ENCODE measurements at places on chromosomes 2 and 18.

DNA sequence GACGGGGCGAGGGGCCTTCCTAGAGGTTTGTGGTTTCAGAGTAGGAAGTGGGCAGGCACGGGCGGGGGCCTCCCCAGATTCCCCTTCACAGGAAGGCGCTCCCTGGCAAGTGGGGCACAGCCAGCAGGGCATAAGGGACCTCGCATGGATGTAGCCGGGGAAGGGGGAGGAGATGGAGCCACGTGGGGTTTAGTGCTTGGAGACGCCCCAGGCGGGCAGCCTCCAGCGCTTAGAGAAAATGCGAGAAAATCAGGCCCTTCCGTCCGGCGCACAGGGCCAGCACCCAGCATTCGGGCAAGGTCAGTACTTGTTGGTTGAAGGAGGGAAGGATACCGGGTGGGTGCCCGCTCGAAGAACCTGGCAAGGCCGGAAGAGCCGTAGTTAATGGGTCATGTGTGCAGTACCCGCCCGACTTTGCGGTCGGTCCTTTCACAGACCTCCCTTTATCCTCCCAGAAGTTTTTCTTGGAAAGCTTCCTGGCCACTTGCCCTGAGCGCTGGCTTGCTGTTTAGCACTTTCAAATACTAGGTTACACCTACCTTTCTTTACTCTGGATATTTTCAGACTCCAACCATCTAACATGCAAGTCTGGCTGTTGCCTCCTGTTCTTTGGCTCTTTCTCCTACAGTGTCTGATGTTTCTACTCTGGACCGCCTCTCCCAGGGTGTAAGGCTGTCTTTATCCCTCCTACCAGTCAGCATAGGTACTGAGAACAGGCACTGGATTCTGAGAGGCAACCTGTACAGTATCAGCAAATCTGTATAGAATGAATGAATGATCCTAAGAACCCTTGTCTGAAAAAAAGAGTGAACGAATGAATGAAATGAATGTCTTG is 78.1 kb downstream of the CIB4 start:
- no peak for DNase-seq

- DNase-seq = no peak
Observed at GRCh38 chr2:175372704-175373701, 191.5 kb upstream of the ATP5MC3 start.

GRCh38 chr18:45856531-45856930 is 31.1 kb downstream of the SIGLEC15 start:
- DNase-seq = no peak

- DNase-seq = no peak
Observed at GRCh38 chr2:236949089-236949905, 136.4 kb upstream of the COPS8 start.

DNA sequence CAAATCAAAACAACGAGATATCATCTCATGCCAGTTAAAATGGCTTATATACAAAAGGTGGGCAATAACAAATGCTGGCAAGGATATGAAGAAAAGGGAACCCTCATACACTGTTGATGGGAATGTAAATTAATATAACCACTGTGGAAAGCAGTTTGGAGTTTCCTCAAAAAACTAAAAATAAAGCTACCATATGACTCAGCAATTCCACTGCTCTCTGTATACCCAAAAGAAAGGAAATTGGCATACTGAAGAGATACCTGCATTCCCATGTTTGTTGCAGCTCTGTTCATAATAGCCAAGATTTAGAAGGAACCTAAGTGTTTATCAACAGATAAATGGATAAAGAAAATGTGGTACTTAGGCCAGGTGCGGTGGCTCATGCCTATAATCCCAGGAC is 124.8 kb downstream of the MSTN start:
- DNase-seq = no peak

- no peak for DNase-seq
Observed at GRCh38 chr18:3328532-3328931, 66.6 kb downstream of the MYL12B start.

GRCh38 chr2:61770746-61771145 is 83.1 kb downstream of the FAM161A start:
- no peak for DNase-seq

DNA sequence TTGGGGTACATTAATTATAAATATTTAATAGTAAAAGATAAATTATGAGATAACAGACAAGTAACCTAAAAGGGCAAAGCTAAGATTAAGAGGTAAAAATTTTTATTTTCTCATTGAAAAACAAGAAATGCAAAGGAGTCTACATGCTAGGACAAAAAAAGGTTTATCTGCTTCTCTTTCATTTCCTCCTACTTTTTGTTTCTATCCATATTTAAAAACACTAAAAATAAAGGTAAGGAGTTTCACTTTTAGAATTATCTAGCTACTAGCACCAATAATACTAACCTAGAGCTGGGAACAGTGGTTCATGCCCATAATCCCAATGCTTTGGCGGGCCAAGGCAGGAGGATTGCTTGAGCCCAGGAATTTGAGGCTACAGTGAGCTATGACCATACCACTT is 1551.7 kb upstream of the SLC39A10 start:
- DNase-seq = no peak

- DNase-seq = no peak
Observed at GRCh38 chr2:179703702-179704101, 157.7 kb downstream of the ZNF385B start.

GRCh38 chr2:174662859-174663258 is 65.3 kb upstream of the WIPF1 start:
- DNase-seq = no peak

- no peak for DNase-seq
Observed at GRCh38 chr2:111157798-111158197, 37.1 kb downstream of the BCL2L11 start.

GRCh38 chr18:62037989-62038778 is 145.4 kb upstream of the RNF152 start:
- DNase-seq = no peak

DNA sequence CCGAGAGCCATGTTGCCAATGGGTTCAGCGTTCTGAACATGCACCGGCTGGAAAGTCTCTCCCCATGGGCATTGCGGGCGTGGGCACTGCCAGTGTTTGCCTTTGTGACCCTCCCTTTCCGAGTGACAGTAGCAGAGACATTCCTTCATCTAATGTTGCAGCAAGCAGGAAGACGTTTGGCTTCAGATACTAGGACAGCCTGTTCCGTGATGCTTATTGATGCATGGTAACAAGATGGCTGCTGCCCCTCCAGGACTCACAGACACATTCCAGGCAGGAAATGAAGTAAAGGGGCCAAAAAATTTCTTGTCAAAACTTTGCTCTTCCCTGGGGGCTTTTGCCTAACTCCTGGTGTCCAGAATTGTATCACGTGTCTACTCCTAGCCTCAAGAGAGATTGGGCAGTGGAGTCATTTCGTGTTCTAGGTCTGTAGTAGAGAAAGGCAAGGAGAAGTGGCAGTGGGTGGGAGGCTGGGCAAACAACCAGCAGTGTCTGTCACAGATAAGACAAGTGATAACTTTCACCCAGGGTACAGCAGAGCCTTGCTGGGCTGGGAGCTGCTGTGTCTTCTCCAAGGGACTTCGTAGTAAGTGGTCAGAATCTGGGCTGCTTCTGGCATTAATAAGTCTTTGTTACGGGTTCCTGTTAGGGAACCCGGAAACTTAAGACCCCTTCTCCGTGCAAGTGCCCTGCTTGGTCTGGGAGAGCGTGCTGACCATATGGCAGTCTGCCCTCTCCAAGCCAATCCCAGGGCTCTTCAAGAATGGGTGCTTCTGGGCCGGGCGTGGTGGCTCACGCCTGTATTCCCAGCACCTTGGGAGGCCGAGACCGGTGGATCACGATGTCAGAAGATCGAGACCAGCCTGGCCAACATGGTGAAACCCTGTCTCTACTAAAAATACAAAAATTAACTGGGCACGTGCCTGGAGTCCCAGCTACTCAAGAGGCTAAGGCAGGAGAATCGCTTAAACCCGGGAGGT is 93.5 kb downstream of the TFCP2L1 start:
- peak; percentile 39 for DNase-seq

All from activated effector memory CD4-positive, alpha-beta T cell treated with anti-CD3 and anti-CD28 coated beads, Interleukin-2, amount 50 U/mL, for 16 hours (primary cell).